ENCODE measurements at places on chromosomes 11 and 22.

- no peak for DNase-seq
- no peak overlapping the region for H3K4me3 ChIP-seq
- no peaks in the 10 kb centered on the region for H3K27me3 ChIP-seq
- H3K4me1 ChIP-seq: no peaks in the 10 kb centered on the region
- no peaks in the 10 kb centered on the region for H3K36me3 ChIP-seq
Observed at GRCh38 chr11:134466610-134467567, 54.8 kb upstream of the B3GAT1 start.

DNA sequence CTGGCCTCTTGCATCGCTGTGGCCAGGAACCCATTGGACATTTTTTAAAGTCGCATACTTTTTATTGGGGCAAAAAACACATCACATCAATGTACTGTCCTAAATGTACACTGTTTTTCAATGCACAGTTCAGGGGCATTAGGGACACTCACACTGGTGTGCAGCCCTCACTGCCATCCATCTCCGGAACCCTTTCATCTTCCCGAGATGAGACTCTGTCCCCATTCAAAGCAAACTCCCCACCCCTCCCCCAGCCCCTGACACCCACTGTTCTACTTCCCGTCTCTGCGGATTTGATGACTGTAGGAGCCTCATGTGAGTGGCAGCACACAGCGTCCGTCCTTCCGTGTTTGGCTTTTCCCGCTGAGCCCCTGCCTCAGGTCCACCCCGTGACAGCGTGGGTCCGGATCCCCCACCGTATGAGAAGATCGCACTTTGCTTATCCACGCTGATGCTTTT, 41.8 kb upstream of the TH start:
- no peak for DNase-seq
- H3K27me3 ChIP-seq: no peaks in the 10 kb centered on the region
- no peaks in the 10 kb centered on the region for H3K36me3 ChIP-seq
- H3K4me1 ChIP-seq: peaks cover 6% of the 10 kb centered on the region
- no peak overlapping the region for H3K4me3 ChIP-seq

DNA sequence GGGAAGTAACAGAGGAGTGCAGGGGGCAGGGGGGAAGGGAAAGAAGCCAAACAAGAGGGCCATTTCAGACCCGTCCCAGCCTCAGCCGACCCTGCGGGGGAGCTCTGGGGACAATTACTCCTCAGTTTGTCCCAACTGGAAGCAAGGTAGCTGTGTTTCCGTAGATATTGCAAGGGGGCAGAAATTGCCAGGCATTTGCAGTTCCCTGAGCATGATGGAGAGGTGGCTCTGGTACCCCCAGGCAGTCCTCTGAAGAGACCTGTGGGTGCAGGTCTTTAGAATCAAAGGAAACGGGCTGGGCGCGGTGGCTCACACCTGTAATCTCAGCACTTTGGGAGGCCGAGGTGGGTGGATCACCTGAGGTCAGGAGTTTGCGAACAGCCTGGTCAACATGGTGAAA, 13.8 kb upstream of the JAM3 start:
- no peaks in the 10 kb centered on the region for H3K36me3 ChIP-seq
- no peak overlapping the region for H3K27ac ChIP-seq
- peaks cover 3% of the 10 kb centered on the region for H3K4me1 ChIP-seq
- H3K27me3 ChIP-seq: no peaks in the 10 kb centered on the region
- no peak overlapping the region for H3K4me3 ChIP-seq

DNA sequence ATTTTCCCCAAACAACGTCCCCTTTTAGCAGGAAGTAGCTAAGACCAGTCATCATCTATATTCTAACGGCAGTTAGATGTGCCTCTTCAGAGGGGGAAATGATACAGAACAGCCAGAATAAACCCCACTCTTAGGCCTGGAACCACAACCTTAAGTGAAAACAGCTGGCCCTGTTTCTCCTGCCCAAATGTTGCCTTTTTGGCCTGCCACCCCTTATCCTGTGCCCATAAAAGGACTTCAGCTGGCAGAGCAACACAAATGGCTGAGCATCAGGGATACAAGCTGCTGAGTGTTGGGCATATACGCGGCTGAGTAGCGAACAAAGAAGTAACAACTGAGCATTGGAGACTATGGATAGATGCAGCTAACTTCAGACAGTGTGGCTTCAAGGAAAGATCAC, 1491.4 kb downstream of the LRRC4C start:
- H3K4me3 ChIP-seq: no peak overlapping the region
- no peak for DNase-seq
- H3K4me1 ChIP-seq: no peaks in the 10 kb centered on the region
- H3K36me3 ChIP-seq: no peaks in the 10 kb centered on the region

GRCh38 chr11:76680518-76681425, 10.2 kb upstream of the LRRC32 start:
- no peak overlapping the region for H3K4me3 ChIP-seq
- H3K4me1 ChIP-seq: no peaks in the 10 kb centered on the region
- no peaks in the 10 kb centered on the region for H3K27me3 ChIP-seq

GRCh38 chr11:118877487-118878162, 6.1 kb upstream of the CXCR5 start:
- peaks cover 67% of the 10 kb centered on the region for H3K4me1 ChIP-seq
- DNase-seq: no peak
- peak overlapping the region; percentile 80 for H3K27ac ChIP-seq
- no peak overlapping the region for H3K4me3 ChIP-seq
- no peaks in the 10 kb centered on the region for H3K36me3 ChIP-seq

- H3K4me1 ChIP-seq: no peaks in the 10 kb centered on the region
- DNase-seq: no peak
- H3K27ac ChIP-seq: no peak overlapping the region
- H3K36me3 ChIP-seq: no peaks in the 10 kb centered on the region
- peaks cover 3% of the 10 kb centered on the region for H3K27me3 ChIP-seq
Observed at GRCh38 chr11:60765355-60765754, 8.7 kb downstream of the MS4A15 start.

DNA sequence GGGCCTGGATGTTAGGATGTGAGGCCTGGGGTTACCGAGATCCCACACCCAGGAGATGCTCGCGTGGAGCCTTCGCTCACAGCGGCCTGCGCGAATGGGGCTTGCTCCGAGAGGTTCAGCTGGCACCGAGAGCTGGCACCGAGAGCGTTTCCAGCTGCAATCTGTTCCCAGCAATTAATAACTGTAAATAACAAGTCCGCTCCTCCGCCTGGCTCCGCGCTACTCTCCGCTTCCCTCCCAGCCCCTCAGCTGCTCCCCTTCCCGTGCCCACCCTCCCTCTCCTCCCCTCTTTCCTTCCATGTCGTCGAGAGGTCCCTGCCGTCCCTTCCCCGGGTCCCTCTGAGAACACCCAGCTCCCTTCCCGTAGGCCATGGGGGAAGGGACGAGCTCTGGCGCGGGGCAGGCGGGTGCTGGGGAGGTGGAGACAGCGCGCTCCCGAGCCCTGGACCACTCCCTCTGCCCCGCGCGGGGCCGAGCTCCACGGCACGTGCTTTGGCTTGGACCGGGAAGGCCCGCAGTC, 110.8 kb downstream of the WNT7B start:
- no peak overlapping the region for H3K27ac ChIP-seq
- H3K4me3 ChIP-seq: no peak overlapping the region
- H3K4me1 ChIP-seq: no peaks in the 10 kb centered on the region
- H3K36me3 ChIP-seq: no peaks in the 10 kb centered on the region

DNA sequence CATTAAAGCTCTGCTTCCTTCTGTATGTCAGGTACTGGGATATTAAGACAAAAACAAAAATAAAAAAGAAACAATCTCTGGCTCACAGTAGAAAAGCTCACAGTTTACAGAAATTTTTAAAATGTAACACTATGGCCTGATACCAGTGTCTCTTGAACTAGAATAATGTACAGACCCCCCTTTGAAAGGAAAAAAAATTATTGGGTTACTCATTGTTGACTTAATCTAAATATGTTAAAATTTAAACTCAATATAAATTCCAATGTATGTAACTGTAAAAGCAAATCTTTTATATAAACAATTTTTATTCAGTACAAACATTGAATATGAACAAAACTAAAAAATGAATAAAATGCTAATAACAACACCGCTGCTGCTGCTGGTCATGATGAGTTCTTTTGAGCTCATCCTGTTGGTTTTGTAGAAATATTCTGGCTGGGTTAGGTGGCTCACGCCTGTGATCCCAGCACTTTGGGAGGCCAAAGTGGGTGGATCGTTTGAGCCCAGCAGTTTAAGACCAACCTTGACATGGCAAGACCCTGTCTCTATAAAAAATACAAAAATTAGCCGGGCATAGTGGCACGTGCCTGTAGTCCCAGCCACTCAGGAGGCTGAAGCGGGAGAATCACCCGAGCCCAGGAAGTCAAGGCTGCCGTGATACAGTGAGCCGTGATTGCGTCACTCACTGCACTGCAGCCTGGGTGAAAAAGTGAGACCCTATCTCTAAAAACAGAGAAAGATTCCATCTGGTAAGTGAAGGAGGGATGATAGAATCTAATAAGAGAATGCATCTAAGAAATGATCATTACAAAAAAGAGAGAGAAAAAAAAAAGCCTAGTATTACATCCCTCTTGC, 11.8 kb upstream of the KCNE3 start:
- no peak overlapping the region for H3K27ac ChIP-seq
- no peaks in the 10 kb centered on the region for H3K36me3 ChIP-seq
- H3K27me3 ChIP-seq: no peaks in the 10 kb centered on the region
- no peaks in the 10 kb centered on the region for H3K4me1 ChIP-seq
- no peak for DNase-seq

GRCh38 chr11:121688055-121688491, 235.3 kb upstream of the SORL1-AS1 start:
- no peak overlapping the region for H3K4me3 ChIP-seq
- H3K36me3 ChIP-seq: no peaks in the 10 kb centered on the region
- DNase-seq: no peak
- no peaks in the 10 kb centered on the region for H3K4me1 ChIP-seq
- H3K27me3 ChIP-seq: no peaks in the 10 kb centered on the region

- H3K36me3 ChIP-seq: peaks cover 4% of the 10 kb centered on the region
- no peaks in the 10 kb centered on the region for H3K27me3 ChIP-seq
- H3K27ac ChIP-seq: no peak overlapping the region
- no peak for DNase-seq
- no peak overlapping the region for H3K4me3 ChIP-seq
Observed at GRCh38 chr11:44873537-44873936, 77.1 kb downstream of the TP53I11 start.

DNA sequence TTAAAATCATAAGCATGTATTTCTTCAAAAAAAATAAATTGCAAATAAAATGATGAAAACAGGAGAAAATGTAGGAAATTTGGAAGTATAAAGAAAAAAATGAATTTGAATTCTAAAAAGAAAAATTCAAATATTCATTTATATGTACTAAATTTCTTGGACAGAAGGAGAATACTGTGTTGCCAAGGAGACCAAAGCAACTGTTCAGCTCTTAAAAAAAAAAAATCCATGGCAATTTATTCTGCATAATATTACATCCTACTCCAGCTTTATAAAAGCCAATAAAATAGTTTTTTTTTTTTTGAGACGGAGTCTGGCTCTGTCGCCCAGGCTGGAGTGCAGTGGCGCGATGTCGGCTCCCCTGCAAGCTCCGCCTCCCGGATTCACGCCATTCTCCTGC, 6.0 kb downstream of the PGM2L1 start:
- no peak overlapping the region for H3K4me3 ChIP-seq
- H3K27ac ChIP-seq: no peak overlapping the region
- H3K36me3 ChIP-seq: no peaks in the 10 kb centered on the region
- no peaks in the 10 kb centered on the region for H3K27me3 ChIP-seq
- no peak for DNase-seq
- peaks cover 4% of the 10 kb centered on the region for H3K4me1 ChIP-seq

GRCh38 chr11:40713083-40713482, 746.4 kb downstream of the LRRC4C start:
- H3K27me3 ChIP-seq: no peaks in the 10 kb centered on the region
- no peak overlapping the region for H3K27ac ChIP-seq
- DNase-seq: no peak
- H3K4me1 ChIP-seq: no peaks in the 10 kb centered on the region
- no peaks in the 10 kb centered on the region for H3K36me3 ChIP-seq

DNA sequence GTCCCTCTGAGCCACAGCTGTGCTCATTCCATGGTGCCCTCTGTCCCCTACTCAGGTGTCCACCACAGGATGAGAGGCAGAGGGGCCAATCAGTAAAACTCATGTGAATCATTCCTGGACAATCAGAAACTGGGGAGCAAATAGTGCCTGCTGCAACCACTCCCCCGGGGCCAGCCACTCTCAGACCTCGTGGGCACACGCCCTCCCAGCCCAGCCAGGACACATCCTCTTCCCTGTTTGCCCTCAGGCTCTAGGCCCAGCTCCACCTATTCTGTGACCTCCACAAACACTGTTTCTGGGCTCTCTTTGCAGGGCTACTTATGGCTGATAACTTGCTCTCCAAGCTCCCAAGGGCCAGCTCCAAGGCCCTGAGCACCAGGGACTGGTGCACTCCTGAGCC, 14.0 kb upstream of the KCTD14 start:
- no peaks in the 10 kb centered on the region for H3K27me3 ChIP-seq
- H3K36me3 ChIP-seq: no peaks in the 10 kb centered on the region
- no peak for DNase-seq
- H3K27ac ChIP-seq: no peak overlapping the region
- H3K4me3 ChIP-seq: no peak overlapping the region

GRCh38 chr11:110857892-110858546, 145.8 kb upstream of the ARHGAP20 start:
- no peaks in the 10 kb centered on the region for H3K36me3 ChIP-seq
- no peaks in the 10 kb centered on the region for H3K4me1 ChIP-seq
- H3K27me3 ChIP-seq: no peaks in the 10 kb centered on the region
- no peak overlapping the region for H3K4me3 ChIP-seq
- DNase-seq: no peak

DNA sequence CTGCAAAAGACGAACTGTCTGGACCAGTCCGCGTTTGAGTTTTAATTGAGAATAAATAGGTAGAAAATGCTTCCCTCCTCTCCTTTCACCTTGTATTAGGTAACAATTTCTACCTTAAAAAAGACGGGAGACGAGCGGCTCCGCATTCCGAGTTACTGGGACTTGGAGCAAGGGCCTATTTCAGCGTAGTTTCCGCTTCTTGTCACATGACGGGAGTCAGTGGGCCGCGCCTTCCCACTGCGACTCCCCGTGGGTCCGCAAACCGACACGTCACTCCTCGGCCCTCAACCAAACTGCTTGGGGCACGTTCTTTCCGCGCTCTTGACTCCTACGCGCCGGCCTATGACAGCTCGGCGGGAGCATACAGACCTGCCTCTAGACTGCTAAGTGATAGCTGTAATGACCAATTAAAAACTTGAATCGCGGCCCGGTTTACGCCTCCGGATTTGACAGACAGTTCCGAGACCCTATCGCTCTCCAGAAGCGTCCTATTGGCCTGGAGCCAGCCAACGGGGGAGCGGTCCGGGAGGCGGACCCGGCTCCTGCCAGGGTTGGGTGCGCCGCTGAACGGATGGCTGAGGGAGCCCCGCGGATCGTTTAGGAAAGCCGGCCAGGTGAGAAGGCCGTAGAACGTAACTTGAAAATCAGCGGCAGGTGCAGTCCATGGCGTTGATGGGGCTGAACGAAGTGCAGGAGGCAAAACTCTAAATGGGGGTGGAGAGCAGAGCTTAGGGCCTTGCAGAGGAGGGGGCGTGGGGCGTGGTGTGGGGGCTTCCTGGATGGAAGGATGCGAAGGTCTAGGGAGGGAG, at the start of gene STT3A:
Gene STT3A, plus strand, starts transcription at position 548 of the 809 bp plus-strand sequence. CDS start 3,064 bp downstream, outside the sequence.
- peak within 1 kb of the TSS; percentile 83 for H3K4me3 ChIP-seq
- peaks cover 7% of the 10 kb centered on the region for H3K36me3 ChIP-seq
- no peaks in the 10 kb centered on the region for H3K27me3 ChIP-seq
- peaks cover 5% of the 10 kb centered on the region for H3K4me1 ChIP-seq
- H3K27ac ChIP-seq: peak within 1 kb of the TSS; percentile 95
